ENCODE measurements at places on chromosomes 2 and 18.

DNA sequence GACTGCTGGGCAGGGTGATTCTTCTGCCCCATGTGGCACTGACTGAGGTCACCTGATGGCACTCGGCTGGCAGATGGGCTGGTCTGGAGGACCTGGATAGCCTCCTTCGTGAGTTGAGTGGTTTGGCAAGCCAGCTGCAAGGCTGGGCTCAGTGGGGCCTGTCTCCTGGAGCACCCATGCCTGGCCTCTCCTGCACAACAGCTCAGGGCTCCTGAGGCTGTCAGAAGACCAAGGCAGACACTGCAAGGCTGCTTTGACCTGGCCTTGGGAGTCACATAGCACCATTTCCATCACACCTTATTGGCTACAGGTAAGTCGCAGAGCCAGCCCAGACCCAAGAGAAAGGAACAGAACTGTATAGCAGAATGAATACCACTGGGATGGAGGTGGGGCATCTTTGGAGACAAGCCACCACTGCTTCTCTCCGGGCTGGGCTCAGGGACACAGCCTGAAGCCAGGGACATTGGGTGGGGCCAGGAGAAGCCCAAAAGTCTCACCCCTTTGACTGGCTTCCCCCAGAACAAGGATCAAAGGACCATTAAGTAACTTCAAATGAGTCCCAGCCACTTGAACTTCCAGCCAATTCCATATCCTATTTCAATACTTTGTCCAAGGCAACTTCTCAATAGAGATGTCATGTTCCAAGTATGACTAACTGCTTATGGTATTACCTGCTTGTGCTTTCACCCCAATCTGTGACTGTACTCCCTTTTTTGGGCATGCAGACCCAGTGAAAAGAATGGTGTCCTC lies 156.3 kb downstream of the CABLES1 start:
- DNase-seq: no peak
- H3K27ac ChIP-seq: no peak overlapping the region
- H3K36me3 ChIP-seq: no peaks in the 10 kb centered on the region
- H3K27me3 ChIP-seq: no peaks in the 10 kb centered on the region

GRCh38 chr2:3522961-3523421 lies 3.7 kb upstream of the ADI1 start:
- no peak overlapping the region for H3K27ac ChIP-seq
- H3K4me3 ChIP-seq: no peak overlapping the region
- DNase-seq: peak; percentile 43
- H3K4me1 ChIP-seq: no peaks in the 10 kb centered on the region
- H3K36me3 ChIP-seq: no peaks in the 10 kb centered on the region

DNA sequence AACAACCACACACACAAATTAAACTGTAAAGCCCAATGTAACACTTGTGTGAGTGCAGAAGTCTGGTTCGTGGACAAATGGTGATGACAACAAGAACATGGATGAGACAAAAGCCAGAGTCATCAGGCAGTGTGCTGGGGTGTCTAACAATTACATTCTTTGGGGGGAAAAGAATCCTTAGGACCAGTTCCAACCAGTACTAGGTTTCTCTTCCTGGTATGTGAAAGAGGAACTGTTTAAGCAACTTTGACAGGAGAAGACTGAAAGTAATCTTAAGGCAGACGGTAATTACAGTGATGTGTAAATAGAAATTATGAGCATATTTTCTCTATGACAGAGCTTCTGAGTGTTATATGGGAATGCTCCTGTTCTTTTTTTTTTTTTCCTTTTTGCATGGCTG lies 133.4 kb downstream of the AFF3 start:
- H3K27me3 ChIP-seq: no peaks in the 10 kb centered on the region
- no peaks in the 10 kb centered on the region for H3K36me3 ChIP-seq
- H3K4me3 ChIP-seq: no peak overlapping the region

DNA sequence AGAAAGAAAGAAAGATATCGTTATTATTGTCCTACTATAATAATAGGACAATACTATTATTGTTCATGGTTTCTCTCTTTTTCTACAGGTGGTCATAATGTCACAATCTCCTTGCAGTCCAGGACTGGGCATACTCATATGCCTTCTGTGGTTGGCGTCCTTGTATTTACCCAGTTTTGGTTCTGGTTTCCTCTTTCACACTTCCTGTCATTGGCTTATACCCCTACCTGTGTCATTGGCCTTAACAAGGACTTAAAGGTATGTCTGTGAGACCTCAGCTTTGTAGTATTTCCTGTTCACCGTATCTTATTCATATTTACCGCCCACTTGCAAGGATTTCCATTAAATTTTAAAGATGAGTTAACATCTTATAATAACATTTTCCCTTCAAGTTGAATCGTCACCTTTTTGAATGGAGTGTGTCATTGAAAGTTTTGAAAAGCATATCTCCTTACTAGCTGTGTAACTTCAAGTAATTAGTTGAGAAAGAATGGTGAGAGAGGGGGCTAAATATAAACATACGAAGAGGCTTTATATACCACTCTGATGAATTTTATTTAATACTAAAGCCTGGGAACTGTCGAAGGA lies 36.5 kb upstream of the HTR2B start:
- no peak overlapping the region for H3K27ac ChIP-seq
- peaks cover 9% of the 10 kb centered on the region for H3K36me3 ChIP-seq
- peaks cover 1% of the 10 kb centered on the region for H3K4me1 ChIP-seq
- H3K4me3 ChIP-seq: no peak overlapping the region

GRCh38 chr2:120936476-120937334 lies 201.0 kb downstream of the GLI2 start:
- H3K27me3 ChIP-seq: no peaks in the 10 kb centered on the region
- H3K4me3 ChIP-seq: no peak overlapping the region
- peak overlapping the region; percentile 80 for H3K27ac ChIP-seq
- peaks cover 64% of the 10 kb centered on the region for H3K4me1 ChIP-seq

- no peak for DNase-seq
- H3K27me3 ChIP-seq: no peaks in the 10 kb centered on the region
- no peak overlapping the region for H3K4me3 ChIP-seq
- no peaks in the 10 kb centered on the region for H3K4me1 ChIP-seq
- no peak overlapping the region for H3K27ac ChIP-seq
- H3K36me3 ChIP-seq: peaks cover 15% of the 10 kb centered on the region
Observed at GRCh38 chr18:62566199-62566598, 43.4 kb downstream of the ZCCHC2 start.

- no peak overlapping the region for H3K27ac ChIP-seq
- no peak overlapping the region for H3K4me3 ChIP-seq
- H3K36me3 ChIP-seq: no peaks in the 10 kb centered on the region
Observed at GRCh38 chr2:208570851-208571763, 164.5 kb downstream of the PTH2R start.

DNA sequence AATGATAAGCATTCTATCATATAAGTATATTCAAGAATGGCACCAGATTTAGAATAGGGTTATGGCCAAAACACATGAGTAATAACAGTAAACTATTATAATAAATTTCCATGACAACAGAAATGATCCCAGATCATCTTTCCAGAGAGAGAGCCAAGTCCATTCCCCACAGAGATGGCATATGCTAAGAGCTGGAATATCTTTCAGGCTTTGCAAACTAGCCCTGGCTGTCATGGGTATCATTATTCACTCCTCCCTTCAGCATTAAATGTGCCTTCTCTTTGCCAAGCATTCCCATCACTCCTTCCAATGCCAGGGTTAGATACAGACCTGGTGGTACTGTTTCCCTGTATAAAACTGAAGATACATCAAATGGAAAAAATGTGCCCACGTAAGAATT lies 10.9 kb downstream of the FEZ2 start:
- no peak overlapping the region for H3K27ac ChIP-seq
- no peak overlapping the region for H3K4me3 ChIP-seq
- no peak for DNase-seq
- no peaks in the 10 kb centered on the region for H3K4me1 ChIP-seq
- peaks cover 22% of the 10 kb centered on the region for H3K36me3 ChIP-seq
- no peaks in the 10 kb centered on the region for H3K27me3 ChIP-seq

DNA sequence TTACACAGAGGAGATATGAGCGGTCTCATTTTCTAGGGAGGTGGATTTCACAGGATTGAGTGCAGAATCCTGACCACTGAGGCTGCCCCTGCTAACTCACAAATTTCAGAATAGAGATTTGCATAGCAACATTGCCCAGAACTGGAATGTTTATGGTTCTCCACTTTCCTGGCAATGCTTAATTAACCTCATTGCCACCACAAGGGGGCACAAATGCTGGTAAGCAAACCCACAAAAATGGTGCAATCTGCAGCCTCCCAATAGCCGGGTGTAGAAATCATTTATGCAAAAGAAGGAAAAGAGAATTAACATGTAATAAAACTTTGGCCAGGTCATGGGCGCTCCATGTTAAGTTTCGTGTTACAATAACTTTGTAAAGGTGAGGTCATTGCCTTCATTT lies 112.4 kb downstream of the CYRIA start:
- no peak overlapping the region for H3K27ac ChIP-seq
- peak; percentile 63 for DNase-seq
- no peak overlapping the region for H3K4me3 ChIP-seq
- H3K36me3 ChIP-seq: peaks cover 8% of the 10 kb centered on the region

DNA sequence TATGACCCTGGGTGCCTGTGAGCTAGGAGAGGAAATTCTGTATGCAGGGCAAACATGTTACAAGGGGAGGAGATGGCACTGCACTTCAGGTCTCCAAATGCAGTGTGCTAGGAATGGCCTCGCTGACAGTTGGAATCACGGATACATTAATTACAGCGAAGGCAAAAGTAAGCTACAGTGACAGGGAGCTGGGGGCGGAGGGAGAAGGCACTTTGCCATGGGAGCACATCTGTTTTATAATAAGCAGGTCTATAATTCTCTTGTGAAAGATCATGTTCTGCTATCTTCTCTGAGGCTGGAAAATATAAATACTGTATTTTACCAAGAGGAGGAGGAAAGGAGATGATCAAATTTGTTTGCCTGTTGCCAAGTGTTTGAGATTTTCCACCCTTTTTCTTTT lies 56.3 kb upstream of the FZD5 start:
- peaks cover 3% of the 10 kb centered on the region for H3K4me1 ChIP-seq
- no peaks in the 10 kb centered on the region for H3K36me3 ChIP-seq
- DNase-seq: no peak
- H3K4me3 ChIP-seq: no peak overlapping the region
- no peaks in the 10 kb centered on the region for H3K27me3 ChIP-seq

DNA sequence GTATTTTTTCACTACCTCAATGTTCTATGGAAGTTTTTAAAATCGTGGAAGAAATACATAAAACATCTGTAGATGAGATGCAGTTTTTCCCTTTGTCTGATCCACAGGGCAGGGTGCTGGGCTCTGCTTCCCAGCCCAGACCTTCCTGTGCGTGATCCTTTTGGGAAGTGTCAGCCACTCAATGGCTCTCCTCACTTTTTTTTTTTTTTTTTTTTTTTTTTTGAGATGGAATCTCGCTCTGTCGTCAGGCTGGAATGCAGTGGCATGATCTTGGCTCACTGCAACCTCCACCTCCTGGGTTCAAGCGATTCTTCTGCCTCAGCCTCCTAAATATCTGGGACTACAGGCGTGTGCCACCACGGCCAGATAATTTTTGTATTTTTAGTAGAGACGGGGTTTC lies 32.8 kb downstream of the SOWAHC start:
- peak overlapping the region; percentile 74 for H3K27ac ChIP-seq
- H3K4me1 ChIP-seq: peaks cover 24% of the 10 kb centered on the region
- H3K36me3 ChIP-seq: no peaks in the 10 kb centered on the region
- no peak overlapping the region for H3K4me3 ChIP-seq

Measured in trophoblast cell (in vitro differentiated cells and primary cell).